ENCODE measurements at places on chromosomes 16 and 17. TPM values are rescaled to one million over a fixed set of nuclear protein-coding genes. Genes with fewer than 3 reads are reported as not detected.

The PSME3 gene
- total RNA-seq, result 122 TPM

The CORO6 gene
- total RNA-seq, result 35.0 TPM

DNA sequence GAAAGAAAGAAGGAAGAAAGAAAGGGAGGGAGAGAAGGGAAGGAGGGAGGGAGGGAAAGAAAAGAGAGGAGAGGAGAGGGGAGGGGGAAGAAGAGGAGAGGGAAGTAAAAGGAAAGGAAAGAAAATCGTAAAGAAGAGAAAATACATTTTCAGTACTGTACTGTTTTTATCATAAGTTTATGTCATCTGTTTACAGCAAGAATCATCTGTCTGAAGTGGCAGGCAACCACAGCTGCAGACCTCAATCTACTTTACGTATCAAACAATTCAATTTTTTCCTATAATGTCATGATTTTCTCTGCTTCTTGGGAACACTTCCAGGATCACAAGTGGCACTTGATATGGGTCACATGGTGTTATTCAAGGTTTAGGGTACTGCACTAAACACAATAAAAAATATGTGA is 58.3 kb downstream of the USP32 start:
- no peak for DNase-seq

GRCh38 chr16:28189245-28189644 is 22.5 kb downstream of the XPO6 start:
- no peak for DNase-seq

DNA sequence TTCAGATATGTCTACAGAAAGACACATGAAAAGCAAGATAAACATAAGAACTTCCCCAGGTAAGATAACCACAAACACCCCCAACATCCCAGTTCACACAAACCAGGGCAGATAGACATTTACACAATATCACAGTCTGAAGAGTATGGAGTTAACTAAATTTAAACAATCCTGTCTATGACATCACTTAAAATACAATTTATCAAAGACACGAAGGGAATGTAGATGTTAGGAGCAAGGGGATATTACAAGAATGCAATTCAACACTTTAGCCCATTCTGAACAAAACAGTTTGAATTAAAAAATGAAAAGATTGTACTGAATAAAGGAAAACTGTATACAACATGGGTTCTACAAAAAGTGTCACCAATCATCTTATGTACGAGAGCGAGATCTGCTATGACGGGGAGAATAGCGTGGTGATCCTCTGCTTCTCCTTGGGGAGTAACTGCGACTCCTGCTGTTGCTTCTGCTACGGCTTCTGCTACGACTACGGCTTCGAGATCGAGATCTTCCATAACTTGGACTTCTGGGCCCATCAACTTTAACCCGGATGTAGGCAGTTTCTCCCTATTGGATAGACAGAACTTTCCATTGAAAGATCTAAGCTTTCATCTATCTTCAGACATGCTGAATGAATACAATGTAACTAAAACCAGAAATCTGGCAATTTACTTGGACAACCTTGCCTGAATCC is 1.9 kb downstream of the SRSF1 start:
- DNase-seq, result no peak

DNA sequence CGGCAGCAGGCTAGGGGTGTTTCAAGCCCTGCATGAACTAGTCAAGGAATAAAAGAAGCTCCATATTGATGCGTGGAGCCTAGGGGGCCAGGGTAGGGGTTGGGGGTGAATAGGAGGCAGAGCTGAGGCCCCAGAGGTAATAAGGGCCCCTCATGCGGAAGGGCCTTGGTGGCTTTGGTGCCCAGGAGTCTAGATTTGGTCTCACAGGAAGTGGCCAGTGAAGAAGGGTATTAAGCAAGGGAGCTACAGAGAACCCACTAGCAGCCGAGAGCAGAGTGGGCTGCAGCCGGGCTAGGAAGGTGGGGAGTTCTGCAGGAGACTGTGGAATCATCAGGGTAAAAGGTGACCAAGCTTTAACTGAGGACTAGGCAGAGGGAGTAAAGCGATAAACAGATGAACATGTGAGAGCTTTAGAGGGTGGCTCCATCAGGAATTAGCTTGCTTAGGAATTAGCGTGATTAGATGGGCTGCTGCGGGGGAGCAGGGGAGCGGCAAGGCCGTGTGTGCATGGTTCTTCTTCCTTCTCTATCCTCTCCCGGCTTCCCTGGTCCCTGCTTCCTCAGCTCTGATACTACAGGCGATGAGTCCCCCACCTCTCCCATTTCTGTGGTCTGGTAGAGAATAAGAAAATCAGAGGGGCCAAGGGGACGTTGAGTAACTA is 9.8 kb downstream of the GNGT2 start:
- DNase-seq, result no peak

DNA sequence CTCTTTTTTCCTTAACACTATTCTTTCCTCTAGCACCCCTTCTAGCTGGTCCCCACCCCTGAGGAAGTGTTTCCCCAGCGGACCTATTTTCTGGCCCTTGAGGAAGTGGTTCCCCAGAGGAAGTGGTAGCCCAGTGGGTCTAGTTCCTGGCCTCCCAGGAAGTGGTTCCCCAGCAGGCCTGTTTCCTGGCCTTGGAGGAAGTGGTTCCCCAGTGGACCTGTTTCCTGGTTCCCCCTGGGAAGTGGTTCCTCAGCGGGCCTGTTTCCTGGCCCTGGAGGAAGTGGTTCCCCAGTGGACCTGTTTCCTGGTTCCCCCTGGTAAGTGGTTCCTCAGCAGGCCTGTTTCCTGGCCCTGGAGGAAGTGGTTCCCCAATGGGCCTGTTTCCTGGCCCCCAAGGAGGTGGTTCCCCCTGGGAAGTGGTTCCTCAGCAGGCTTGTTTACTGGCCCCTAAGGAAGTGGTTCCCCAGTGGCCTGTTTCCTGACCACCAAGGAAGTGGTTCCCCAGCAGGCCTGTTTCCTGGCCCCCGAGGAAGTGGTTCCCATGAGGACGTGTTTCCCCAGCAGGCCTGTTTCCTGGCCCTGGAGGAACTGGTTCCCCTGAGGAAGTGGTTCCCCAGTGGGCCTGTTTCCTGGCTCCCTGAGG is 58.3 kb downstream of the NTN1 start:
- DNase-seq, result no peak

All from PC-9 (cell line).